ENCODE measurements at places on chromosomes 7 and 10.
A peak's percentile ranks its signal among the peaks of the same experiment; 100 is the strongest.

GRCh38 chr10:43471935-43472720 lies 35.2 kb downstream of the ZNF487 start:
- DNase-seq = no peak

DNA sequence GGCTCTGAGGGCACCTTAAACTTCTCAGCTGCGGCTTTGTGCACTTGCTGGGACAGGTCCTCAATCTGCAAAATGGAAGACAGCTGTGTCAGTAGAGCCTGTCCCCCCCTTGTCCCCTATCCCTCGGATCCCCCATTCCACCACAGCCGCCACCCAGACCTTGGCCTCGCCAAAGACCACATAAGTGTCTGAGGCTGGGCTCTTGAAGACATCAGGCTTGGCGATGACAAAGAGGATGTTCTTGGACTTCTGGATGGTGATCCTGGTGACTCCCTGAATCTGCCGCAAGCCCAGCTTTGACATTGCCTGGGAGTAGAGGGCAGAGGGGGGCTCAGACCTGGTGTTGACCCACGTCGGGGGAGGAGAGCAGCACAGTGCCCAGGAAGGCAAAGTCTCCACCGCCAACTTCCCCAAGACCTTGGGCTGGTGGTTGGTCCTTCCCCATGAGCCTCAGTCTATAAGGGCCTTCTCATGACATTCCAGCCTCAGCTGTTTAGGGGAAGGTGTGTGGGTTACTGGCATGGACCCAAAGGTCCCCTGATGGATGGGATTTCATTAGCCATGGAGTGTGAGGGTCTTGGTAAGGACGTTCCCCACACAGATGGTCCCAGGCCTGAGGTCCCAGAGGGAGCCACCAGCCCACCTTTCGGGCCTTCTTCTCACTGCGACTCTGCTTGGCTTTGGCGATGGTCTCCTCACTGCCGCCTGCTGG lies 7.7 kb downstream of the NACAD start:
- no peak for DNase-seq

DNA sequence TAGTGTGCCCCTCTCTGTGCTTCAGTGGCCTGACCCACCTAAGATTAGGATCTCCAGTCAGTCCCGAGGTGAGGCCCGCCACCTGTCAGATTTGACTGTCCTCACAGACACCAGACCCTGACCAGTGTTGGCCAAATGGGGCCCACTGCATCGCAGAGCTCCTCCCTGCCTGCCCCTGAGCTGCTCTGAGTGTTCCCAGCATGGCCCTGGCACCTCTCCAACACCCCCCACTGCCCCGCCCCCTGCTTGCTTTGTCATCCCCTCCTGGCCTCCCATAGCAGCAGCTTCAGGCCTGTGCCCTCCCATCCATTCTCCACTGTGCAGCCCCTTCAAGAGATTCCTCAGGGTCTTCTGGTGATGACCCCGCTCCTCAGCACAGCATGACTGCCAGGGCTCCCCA lies 67.6 kb downstream of the C10orf120 start:
- DNase-seq = no peak

- no peak for DNase-seq
These were observed 121.8 kb downstream of the NOC3L start for GRCh38 chr10:94240901-94241300.

GRCh38 chr10:21517134-21518031 lies 8.1 kb downstream of the SKIDA1 start:
- DNase-seq = no peak

- peak; percentile 13 for DNase-seq
These were observed 3.7 kb downstream of the ELOVL3 start for GRCh38 chr10:102229810-102230263.

GRCh38 chr7:101671371-101672356 lies 42.6 kb upstream of the MYL10 start:
- no peak for DNase-seq

- DNase-seq = no peak
These were observed 17.1 kb upstream of the CPA1 start for GRCh38 chr7:130363026-130363847.

DNA sequence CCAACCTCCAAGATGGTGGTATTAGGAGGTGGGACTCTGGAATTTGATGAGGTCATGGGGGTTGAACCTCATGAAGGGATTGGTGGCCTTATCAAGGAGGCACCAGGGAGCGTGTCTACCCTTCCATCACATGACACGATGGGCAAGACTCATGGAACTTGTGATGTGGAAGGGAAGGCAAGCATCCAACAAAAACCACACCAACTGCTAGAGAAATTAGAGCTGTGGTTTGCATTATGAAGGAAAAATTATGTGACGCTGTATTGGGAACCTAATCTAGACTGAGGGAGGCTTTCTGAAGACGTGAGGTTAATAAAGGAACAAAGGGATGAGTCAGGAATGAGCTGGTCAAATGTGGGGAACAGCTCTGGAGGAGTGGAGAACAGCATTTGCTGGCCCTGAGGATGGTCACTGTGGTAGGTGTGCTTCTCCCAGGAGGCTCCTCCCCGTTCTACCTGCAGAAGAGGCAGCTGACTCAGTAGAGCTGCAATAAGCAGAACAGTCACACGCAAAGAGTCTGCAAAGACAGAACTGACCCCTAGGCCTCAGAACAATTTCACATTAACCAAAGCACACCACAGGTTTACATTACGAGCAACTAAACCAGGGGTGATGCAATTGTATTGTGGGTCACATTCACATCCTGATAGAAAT lies 236.6 kb upstream of the GRB10 start:
- no peak for DNase-seq

DNA sequence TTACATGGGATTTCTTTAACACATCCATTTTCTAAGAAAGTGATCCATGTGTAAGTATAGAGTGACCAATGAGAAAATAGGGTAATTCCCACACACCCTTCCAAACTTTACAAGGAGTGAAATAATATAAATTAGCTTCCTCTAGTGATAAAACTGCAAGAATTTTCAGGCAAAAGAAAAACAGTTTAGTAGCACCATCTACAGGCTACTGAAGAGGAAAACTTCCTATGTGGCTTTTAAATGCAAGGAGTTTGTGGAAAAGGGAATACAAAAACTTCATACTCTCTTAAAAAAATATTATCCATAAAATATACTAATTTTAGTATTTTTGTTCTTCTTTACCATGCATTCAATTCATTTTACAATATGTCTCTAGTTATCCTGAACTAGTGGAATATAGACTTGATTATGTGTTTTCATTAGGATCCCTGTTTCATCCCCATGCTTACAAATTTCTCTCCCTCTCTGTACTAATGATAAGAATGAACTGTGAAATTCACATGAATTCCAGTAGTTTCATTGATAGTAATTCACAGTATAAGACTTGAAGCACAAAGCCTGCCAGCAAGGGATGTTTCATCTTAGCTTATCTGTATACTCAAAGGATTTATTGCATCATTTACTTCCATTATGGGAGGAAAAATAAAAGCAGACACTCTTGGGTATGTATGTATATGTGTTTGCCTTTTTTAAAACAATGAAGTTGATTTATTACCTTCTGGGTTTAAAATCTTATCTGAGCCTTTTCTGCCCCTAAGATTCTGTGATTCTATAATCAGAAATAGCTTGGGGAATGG lies 442.9 kb downstream of the AUTS2 start:
- no peak for DNase-seq

DNA sequence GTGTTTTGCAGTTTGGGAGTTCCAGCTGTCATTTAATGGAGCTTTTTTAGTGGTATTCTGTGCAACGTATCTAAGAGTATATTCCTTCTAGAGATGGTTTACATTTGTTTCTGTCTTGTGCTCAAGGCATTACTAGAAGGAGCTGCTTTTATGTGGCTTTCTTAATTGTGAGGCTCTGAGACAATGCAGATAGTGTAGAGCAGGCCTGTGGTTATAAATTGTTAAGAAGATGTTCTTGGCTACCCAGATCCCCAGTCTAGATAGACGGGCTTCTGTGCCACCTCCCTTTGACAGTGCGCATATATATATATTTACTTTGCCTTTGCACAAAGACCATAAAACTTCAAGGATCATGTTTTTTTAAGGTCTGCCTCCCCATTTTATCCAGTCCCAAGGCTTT lies 160.8 kb upstream of the PODXL start:
- no peak for DNase-seq

- no peak for DNase-seq
These were observed 163.3 kb downstream of the THSD7A start for GRCh38 chr7:11668727-11669126.

DNA sequence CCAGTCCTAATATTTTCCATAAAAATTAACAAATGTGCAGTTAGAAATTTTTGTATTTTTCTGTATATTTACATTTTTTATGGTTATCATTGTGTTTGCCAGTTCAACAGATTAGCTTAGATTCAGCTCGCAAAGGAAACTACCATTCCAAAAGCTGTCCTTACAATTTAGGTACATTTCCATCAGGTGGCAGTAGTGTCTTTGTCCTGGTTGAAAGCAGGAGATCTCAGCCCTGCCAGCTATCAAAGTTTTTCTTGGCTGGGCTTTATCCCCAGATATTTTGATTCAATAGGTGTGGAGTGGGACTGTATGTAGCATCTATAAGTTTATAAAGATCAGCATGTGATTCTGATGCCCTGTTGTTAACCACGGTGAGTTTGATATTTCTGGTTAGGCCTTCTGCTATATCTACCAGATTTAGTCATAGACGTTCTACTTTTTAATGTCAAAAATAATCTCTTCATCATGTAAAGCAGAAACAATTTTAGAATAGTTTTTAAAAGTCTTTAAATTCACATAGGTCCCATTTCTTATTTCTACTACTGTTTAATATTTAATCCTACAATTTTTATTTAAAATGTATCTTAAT lies 15.5 kb upstream of the ICA1 start:
- no peak for DNase-seq

DNA sequence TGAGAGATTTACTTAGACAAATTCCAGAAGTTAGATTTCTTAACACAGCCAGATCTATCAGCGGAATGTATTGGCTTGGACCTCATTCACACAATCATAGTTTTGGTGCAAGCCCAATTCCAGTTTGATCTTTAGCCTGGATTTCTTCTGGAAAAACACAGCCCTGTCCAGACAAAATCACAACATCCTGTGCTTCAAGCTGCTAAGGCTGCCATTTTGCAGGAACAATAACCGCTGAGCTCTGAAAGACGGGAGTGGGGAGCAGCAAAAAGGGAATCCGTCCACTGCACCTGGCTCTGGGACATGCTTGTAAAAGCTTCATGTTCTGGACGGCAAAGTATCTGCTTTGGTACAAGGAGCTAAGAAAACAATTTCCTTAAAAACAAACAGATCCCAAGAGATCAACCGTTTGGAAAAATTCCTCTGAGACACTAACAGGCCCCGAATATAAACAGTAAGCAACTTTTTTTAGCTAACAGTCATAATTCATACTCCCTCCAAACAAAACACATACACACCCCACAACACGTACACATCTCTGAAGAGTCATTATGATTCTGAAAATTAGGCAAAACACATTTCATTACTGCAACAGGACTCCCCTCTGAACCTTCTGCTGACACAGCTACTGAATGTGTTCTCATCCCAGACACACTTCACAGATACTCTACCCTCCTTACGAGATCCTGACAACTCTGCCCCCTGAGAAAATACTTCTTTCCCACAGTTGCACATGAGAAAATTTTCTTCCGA lies 32.4 kb downstream of the ITIH5 start:
- DNase-seq = no peak

DNA sequence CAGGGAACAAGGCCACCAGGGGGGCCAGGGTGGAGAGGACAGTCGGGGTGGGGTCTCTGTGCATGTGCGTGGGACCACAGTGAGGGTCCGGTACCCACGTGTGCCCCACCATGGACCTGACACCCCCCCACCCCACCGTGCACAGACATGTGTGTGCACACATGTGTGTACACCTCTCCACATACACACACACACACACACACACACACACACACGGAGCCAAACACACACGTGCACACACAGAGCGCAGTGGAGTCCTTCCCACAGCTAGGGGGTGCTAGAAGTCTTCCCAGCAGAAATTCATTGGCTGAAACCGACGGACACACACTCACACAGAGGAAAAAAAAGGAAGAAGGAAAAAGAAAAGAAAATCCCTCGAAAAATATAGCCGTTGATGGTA lies 42.8 kb upstream of the GNA12 start:
- peak; percentile 18 for DNase-seq

DNA sequence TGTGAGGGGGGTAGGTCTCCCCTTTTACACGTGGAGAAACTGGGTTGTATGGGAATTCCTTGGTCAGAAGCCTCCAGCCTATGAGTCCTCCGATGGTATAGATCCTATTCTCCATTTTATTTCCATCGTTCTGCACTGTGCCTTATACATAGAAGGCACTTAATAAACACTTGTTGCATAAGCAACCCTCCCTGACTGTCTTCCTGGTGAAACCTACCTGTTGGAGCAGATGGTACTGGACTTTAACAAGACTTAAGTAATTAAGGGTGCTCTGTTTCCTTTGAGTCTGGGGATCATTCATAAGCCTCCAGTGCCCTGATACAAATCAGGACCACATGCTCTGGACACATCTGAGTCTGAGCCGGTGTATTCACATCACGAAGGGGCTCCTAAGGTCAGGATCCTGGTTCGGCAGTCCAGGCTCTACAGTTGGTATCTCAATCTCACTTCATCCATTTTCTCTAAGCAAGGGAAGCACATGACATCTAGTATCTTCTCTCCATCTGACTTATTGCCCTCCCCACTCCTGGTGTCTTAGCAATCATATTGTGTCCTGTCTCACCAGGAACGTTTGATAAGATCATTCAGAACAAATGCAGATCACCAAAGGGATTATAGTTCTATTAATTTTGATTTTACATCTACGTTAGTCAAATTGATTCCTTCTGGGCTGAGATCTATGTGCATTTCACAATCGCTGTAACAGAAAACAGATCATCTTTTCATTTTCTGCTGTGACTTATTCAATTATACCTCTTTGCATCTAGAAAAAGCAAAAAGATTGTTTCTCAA lies 22.8 kb upstream of the EZH2 start:
- no peak for DNase-seq

GRCh38 chr10:125016123-125016522 lies 74.2 kb downstream of the ZRANB1 start:
- DNase-seq = no peak
